SK-N-SH (cell line): ENCODE measurements at places on chromosomes 11 and 22.

- no peak for DNase-seq
Observed at GRCh38 chr11:107666911-107667613, 44.8 kb downstream of the SLN start.

GRCh38 chr22:36546092-36546804 is 17.3 kb upstream of the EIF3D start:
- DNase-seq = peak; percentile 86

DNA sequence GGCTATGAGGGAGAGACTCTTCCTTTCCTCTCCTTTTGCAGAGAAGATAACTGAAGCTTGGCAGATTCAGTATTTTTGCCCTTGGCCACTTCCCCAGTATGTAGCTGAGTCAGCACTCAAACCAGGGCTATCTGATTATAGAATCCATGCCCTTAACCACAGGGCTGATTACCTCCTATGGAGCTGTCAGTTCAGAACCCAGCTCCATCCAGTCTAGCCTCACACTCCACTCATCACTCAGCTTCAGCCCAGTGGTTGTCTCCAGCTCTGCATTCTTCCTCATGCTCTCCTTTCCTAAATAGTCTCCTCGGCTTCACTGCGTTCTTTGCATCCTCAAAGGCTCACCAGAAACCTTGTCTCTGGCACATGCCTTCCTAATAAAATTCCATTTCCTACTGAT is 151.6 kb upstream of the BLID start:
- DNase-seq = peak; percentile 21

GRCh38 chr22:44023404-44024287 is 456 bp upstream of the PARVB start:
- DNase-seq = peak; percentile 87

DNA sequence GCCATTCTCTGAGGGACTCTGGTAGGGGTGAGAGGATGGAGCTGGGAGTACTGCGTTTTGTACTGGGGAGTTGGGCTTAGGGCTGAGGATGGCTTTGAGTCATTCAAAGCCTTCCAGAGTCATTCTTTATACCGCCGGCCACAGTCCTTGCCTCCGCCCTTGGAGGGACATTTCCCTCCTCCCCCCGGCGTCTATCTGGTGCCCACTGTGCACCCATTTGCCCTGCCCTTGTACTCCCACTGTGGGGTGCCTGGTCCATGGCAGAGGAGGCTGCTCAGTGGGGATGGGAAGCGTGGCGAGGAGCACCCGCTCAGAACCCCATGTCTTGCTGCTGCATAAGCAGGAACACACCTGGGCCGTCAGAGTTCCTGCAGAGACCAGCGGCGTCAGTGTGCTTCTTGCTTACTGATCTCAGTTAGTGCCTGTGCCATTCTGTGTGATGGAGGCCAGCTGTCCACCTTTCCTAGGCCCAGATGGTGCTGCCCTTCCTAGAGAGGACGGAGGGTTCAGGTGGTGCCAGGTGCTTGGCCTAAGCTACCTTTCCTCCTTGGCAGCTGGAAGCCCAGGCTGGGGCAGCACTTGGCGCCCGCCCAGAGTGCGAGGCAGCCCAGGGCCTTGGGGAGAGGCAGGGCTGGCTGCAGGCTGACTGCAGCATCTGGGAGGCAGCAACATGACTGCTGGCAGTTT is 23.3 kb upstream of the TMEM191C start:
- no peak for DNase-seq
